ENCODE measurements at places on chromosomes 1 and 21. TPM values are rescaled to one million over a fixed set of nuclear protein-coding genes. Genes with fewer than 3 reads are reported as not detected.

DNA sequence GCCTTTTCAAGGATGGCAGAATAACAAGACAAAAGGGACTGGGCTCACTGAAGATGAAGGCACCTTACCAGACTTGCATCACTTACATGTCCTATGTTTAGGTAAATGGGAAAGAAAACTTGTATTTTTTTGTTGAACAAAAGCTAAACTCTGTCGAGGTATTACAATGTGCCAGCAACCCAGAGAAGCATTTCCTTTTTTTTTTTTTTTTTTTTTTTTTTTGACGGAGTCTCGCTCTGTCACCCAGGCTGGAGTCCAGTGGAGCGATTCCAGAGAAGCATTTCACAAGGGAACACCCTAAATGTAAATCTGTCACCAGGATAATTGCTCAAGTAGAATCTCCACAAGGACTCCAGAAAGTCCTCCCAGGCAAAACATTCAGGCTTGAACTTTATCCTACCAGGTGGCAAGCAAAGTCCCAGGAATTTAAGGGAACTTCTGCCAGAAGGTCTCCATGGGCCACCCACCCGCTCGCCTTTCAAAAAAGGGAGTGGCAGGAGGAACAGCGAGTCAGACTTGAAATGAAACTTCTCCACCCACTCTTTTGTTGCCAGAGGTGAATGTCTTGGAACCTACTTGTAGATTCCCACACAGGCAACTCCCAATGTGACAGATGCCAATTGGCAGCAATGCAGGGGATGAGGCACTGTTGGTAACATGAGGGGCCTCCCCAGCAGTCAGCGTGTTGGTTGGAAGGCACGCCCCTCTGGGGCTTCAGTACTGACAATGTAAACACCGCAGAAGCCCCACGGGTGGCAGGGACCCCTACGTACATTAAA, 125.0 kb downstream of the TIAM1 start:
- H3K27me3 ChIP-seq = no peaks in the 10 kb centered on the region
- no peak for DNase-seq
- no peak overlapping the region for H3K4me3 ChIP-seq
- no peaks in the 10 kb centered on the region for H3K4me1 ChIP-seq

The EPHB2 gene
- 8.3 TPM for total RNA-seq

DNA sequence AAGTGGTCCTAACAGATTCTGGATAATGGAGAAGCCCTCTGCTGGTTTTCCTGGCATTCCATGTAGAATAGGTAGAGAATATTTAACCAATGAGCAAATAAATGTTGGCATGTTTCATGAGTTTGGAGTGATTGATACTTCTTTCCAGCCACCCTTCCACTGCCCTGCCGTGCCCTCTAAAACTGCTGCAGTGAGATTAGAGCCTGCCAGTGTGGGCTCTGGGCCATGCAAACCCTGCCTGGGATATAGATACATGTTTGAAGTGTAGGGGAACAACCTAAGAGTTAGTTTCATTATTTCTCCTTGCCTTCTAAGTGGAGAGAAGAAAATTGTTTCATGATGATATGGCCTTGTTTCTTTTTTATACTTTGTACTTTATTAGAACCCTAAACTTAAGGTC, 10.4 kb downstream of the UBE2Q1 start:
- no peak overlapping the region for H3K4me3 ChIP-seq
- H3K27ac ChIP-seq = no peak overlapping the region
- no peaks in the 10 kb centered on the region for H3K27me3 ChIP-seq
- peaks cover 40% of the 10 kb centered on the region for H3K36me3 ChIP-seq
- H3K4me1 ChIP-seq = no peaks in the 10 kb centered on the region

DNA sequence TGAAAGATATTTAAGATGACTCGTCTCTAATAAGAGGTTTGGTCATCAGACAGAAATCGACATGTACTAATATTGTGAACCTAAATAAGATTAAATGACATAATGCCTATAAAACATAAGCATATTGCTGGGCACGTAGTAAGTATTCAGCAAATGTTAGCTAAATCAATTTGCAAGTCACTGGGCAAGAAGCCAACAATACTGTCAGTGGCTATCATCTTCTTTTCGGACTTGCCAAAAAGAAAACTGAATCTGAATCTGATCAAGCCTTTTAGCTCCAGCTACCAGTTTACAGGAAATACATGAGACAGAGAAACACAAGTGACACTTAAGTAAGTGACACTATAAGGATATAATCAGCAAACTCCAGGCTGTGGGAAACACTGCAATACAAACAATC, 46.0 kb downstream of the RPL5 start:
- H3K4me1 ChIP-seq = no peaks in the 10 kb centered on the region
- no peak overlapping the region for H3K4me3 ChIP-seq
- no peaks in the 10 kb centered on the region for H3K36me3 ChIP-seq
- no peak overlapping the region for H3K27ac ChIP-seq

DNA sequence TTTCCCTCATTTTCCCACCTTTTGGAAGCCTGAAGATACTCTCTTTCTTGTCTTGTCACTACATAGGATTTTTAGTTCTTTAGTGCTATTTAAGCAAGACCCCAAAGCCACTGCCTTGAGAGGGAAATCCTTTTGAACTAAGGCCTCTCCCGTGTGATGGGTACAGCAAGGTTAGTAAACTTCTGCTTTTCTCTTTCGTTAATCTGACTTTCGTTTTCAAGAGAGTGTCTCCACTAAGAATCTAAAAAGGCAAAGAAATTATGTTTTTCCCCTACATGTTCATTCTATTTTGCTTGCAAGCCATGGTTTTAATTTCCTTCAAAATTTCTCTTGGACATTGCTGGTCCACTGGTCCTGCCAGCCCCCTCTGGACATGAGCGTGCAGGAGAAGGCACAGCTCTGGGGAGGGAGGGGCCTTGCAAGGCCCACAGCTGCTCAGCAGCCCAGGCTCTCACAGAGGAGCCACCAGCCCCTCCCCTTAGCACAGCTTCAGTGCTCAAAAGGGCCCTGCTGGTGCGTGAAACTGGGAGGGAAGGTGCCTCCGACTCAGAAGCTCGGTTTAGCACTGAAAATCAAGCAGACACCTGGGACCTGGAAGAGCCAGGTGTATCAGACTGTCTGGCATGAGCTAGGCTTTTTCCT, 210.9 kb upstream of the GALNT2 start:
- H3K4me1 ChIP-seq = 0 out of 2 replicates have a peak, but pooled peaks cover under 1% of the 10 kb centered on the region
- H3K27me3 ChIP-seq = no peaks in the 10 kb centered on the region
- no peaks in the 10 kb centered on the region for H3K36me3 ChIP-seq
- no peak overlapping the region for H3K27ac ChIP-seq
- no peak for DNase-seq
